NCI-H1092 treated with DMSO at 0.1 percent for 48 hours (cell line): ENCODE measurements at places on chromosomes 1 and 21.

DNA sequence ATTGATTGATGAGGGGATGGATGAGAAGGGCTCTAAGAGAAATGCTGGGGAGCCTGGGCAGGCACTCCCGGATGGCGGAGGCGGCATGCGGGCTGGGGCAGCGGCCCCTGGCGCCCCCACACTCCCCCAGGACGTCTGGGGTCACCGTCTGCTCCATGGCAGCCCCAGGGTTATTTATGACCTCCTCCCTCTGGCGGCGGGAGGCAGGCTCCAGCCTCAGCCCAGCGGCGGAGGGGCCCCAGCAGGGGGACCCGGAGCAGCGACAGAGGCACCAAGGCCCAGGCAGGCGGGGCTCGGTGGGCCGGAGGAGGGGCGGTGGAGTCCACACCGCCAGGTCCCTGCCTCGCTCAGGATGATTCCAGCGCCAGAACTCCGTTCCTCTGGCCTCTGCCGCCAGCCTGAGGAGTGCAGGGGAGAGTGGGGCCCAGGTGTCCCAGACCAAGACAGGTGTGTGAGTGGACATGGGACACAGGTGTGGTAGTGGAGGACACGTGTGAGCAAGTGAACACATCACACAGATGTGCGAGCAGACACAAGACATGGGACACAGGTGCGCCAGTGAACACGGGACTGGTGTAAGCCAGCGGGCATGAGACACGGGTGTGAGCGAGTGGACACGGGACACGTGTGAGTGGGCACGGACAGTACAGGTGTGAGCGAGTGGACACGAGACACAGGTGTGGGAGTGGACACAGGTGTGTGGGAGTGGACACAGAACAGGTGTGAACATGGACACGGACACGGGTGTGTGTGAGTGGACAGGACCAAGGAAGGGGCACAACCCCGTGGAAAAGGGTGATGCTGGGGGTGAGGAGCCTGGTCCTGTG lies 2.5 kb upstream of the SAMD11 start:
- DNase-seq: peak; percentile 33

- DNase-seq: no peak
Measured at GRCh38 chr1:230850547-230850946, 17.8 kb downstream of the C1orf198 start.

DNA sequence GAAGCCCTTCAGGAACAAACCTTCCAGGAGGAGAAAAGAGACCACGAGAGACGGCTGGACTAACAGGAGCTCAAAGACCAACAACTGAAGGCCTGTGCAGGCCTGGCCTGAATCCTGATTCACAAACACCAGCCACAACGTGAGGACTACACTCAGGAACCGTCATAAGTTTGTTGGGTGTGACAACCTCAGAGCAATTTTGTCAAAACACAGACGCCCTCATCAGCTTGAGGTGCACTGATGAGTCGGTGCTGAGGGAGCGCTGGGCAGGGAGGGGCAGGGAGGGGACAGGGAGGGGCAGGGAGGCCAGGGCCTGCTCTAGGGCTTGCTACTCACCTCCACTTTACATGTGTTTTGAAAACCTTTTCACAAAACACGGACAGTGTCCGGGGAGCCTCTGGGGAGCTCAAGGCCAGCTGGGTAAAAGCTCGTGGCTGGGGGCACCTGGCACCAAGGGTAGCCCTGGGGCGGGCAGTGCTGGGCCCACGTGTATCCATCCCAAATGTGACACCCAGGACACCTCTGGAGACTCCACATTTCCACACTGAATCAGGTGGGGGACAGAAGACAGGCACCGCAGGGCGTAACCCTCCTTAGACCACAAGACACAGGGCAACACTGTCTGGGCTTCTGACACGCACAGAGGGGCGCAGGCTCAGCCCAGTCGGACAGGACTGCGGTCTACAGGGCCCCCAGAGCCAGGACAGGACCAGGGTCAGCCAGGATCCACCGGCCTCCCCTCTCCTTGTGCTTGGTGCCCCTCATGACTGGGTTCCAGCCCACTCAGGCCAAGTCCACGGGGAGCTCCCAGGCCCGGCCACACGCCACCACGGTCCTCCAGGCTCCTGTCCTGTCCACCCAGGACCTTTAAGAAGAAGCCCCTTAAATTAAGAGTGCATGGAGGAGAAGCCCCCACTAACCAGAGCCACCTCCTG lies 16.5 kb downstream of the LSS start:
- no peak for DNase-seq

DNA sequence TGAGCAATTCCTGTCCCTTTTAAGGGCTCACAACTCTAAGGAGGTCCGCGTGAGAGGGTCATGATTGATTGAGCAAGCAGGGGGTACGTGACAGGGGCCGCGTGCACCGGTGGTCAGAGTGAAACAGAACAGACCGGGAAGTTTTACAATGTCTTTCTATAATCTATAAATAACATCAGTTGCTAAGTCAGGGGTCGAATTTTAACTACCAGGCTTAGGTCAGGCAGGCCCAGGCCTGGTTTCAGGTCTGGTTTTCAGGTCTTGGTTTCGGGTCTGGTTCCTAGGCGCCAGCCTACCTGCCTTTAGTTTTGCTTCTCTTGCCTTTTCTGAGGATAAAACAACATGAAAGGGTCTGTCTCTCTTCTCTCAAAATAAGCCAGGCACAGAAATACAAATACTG lies 476.0 kb upstream of the CAMK1G start:
- DNase-seq: no peak

- DNase-seq: no peak
Measured at GRCh38 chr1:66332548-66332901, 201.4 kb upstream of the SGIP1 start.

DNA sequence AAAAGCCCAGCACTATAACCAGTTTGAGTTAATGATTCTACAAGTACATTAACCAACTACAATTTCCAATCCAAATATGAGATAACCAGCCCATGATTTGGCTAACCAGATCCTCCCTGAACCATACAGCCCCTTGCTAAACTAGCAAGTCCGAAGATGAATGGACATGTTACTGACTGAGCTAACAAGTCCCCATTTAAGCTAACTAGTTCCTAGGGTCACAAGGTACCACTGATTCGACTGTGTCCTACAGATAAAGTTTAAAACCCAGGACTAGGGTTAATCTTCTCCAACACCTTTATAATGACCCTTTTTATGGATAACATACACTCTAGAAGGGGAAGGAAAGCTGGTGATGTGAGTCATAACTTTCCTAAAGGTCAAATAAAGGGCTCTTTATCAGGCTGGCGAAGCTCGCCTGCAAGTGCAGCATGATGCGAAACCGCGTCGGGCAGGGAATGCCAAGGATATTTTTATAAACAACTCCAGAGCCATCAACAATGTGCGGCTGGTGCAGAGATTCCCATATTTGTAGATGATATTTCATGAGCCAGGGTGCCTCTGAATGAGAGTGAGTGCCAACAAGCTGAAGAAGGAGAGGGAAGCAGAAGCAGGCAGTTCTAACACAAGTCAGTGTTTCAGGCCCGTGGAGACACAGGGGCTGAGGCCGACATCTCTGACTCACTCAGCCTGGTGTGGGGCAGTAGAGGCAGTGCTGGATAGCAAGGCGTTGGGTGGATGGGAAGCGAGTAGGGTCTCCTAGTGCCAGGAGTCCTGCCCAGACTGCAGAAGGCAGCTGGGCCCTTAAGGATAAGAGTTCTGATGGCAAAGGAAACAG lies 75.6 kb upstream of the ROR1 start:
- DNase-seq: no peak

- DNase-seq: no peak
Measured at GRCh38 chr1:59204001-59204400, 92.9 kb upstream of the FGGY start.

GRCh38 chr1:222047366-222047765 lies 305.5 kb upstream of the DUSP10 start:
- DNase-seq: no peak

DNA sequence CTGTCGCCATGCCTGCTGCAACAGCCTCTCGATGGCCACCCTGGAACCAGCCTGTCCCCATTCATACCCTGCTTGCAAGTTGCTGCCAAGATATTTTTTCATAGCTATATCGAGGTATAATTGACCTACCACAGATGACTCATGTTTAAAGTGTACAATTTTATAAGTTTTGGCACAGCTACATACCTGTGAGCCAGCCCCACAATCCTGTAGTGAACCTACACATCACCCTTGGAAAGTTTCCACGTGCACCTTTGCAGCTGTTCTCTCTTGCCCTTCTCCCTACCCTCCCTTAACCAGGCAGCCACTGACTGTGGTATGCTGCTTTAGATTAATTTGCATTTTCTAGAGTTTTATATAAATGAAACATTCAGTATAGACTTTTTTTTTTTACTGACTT lies 23.0 kb upstream of the KCNJ6 start:
- no peak for DNase-seq

- DNase-seq: no peak
Measured at GRCh38 chr1:19776933-19777332, 22.8 kb downstream of the TMCO4 start.

GRCh38 chr1:6911974-6912373 lies 126.7 kb downstream of the CAMTA1 start:
- no peak for DNase-seq

DNA sequence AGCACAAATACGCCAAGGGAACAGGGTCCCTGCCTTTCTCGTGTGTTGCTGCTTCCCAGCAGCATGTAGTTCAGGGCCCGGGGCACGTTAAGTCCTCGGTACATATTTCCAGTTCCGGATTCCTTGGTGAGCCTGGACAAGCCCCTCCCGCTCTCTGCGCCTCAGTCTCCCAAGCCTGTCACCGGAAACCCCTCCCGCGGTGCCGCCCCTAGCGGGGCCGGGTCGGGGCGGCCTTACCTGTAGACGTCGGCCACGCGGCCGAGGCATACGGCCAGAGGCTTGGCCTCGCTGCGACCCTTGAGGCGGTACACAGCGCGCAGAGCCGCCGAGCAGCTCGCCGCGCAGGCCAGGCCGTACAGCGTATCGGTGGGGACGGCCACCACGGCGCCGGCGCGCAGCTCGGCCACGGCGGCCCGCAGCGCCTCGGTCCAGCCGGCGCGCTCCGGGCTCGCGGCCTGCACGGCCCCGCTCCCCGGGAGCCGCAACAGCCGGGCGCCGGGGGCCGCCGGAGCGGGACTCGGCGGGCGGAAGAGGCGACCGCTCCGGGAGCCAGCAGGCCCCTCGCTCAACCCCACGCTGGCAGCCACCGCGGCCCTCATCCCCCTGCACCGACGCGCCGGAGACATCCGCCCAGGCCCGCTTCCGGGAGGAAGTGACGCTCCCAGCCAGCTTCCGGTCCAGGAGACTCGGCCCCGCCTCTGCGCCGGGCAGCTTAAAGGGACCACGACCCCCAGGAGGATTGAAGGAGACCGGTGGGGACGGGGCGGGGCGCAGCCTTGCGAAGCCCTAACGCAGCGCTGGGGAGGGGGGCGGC lies at the start of the genes C1orf122 and YRDC:
Gene C1orf122 (plus strand): TSS at position 236 of the 814 bp plus-strand sequence. CDS start 615 bp downstream, outside the sequence.
Gene YRDC (minus strand): TSS at position 654 of the 814 bp plus-strand sequence. CDS start 28 bp downstream, at position 626.
- DNase-seq: peak; percentile 93

GRCh38 chr1:114700036-114700600 lies 4.8 kb upstream of the AMPD1 start:
- DNase-seq: no peak

GRCh38 chr1:10031461-10031860 lies 1.3 kb upstream of the UBE4B start:
- DNase-seq: no peak

GRCh38 chr21:36246080-36246631 lies 73.8 kb upstream of the MORC3 start:
- no peak for DNase-seq

GRCh38 chr1:209389258-209389657 lies 194.3 kb upstream of the CAMK1G start:
- DNase-seq: no peak

DNA sequence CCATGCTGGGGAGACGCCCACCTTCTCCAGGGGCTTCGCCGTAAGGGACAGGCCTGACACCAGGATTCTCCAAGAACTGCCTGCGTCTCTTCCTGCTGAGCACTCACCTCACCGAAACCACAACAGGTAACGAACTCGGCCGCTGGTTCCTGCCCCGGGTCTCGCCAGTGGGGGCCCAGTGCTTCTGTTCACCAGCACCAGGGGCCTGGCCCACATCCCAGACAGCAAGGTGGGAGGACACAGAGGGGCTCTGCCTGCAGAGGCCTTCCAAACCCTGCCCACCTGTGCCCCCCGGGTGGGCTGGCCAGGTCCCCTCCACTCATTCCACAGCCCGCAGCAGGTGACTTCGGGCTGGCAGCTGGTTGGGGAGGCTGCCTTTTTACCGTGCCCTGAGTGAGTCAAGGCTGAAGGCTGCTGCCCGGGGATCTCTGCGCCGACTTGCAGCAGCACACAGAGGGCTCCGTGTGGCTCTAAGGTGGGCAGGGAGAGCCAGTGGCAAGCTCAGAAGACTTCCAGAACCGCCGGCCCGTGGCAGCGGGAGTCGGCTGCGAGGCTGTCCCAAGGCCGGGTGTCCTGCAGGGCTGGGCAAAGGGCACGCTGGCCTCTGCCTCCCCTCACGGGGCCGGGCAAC lies 14.7 kb upstream of the COL18A1 start:
- no peak for DNase-seq

DNA sequence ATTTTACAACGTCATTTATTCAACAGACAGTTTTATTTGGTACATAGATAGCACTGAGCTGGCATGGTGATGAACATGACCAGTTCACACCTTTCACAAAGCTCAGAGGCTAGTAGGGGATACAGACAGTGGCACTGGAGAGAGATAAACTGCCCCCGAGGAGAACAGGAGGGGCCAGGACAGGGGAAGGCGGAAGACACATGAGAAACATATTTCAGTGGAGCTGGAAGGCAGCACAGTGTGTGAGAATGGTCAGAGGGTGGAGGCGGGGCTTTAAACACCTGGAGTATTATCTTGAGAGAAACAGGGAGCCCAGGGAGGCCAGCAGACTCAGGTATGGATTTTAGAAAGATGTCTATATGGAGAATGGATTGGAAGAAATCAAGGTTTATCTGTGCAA lies 49.5 kb downstream of the CHML start:
- no peak for DNase-seq

- no peak for DNase-seq
Measured at GRCh38 chr1:199472018-199472417, 555.5 kb upstream of the NR5A2 start.

DNA sequence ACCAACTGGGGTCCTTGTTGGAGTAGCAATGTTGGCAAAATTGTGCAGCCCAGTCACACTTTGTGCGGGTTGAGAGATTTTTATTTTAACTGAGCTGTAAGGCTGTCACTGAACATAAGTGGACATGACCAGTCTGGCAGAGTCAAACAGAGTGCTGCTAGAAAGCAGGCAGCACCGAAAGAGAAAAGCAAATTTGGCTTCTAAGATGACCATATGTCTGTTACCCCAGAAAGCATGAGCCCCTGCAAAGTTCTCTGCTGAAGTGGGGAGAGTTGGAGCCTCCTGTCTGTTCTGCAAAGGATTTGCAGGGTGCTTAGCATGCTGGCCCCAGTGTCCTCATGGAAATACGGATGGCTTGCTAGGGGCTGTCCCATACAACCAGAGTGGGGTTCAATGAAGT lies 220.4 kb downstream of the PBX1 start:
- no peak for DNase-seq
